Anterior cingulate cortex (tissue), 58 donors: ENCODE measurements at places on chromosomes 6 and 20.

DNA sequence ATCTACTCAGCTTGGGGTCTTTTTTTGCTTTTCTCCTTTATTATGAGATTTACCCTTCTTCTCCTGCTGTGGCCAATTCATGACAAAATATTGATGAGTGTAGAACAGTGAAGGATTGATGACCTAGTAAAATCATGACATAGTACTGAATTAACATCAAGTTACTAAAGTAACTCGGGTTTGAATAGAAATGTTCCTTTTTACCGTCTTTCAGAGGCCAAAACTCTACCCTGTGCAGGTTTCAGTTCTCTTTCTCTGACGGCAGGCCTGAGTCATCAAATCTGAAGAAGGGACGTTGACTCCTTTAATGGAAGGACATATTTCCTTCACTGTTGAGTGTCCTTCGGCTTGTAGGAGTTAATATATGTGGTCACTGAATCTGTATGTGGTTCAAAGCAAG, 80.7 kb downstream of the RREB1 start:
- DNase-seq: no peak

GRCh38 chr6:6915219-6915618, 192.5 kb upstream of the RREB1 start:
- no peak for DNase-seq

DNA sequence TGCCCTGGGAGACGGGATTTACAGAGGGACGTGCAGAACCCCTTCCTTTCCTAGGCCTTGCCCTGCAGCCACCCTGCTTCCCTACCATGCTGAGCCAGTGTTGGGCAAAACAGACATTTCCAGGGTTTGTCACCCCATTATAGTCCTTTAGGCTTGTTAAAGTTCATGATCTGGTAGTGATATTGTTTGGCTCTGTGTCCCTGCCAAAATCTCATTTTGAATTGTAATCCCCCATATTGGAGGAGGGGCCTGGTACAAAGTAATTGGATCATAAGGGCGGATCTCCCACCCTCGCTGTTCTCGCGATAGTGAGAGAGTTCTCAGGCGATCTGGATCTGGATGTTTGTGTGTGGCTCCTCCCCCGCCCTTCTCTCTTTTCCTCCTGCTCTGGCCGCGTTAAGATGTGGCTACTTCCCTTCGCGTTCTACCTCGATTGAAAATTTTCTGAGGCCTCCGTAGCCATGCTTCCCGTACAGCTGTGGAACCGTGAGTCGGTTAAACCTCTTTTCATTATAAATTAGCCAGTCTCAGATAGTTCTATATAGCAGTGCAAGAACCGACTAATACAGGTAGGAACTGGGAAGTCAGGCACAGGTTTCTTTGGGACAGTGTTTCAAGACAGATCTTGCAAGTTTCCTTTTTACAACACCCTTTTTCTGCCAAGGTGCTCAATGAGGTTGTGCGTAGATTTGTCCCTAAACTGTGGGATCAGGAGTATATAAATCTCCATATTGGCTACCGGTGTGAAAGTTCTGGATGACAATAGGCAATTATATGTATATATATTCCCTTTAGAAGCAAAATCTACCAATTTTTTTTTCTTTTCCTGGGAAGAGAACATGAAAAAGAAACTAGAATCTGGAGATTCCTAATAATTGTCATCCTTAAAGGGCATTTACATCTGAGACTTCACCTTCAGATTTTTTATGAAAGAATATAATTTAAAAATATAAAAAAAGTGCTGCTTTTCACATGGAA, 152.1 kb downstream of the SAMD5 start:
- DNase-seq: no peak

- DNase-seq: no peak
These were observed 108.5 kb upstream of the MAP7 start for GRCh38 chr6:136658711-136659110.

- DNase-seq: no peak
These were observed 24.3 kb upstream of the FANCE start for GRCh38 chr6:35427851-35428321.

DNA sequence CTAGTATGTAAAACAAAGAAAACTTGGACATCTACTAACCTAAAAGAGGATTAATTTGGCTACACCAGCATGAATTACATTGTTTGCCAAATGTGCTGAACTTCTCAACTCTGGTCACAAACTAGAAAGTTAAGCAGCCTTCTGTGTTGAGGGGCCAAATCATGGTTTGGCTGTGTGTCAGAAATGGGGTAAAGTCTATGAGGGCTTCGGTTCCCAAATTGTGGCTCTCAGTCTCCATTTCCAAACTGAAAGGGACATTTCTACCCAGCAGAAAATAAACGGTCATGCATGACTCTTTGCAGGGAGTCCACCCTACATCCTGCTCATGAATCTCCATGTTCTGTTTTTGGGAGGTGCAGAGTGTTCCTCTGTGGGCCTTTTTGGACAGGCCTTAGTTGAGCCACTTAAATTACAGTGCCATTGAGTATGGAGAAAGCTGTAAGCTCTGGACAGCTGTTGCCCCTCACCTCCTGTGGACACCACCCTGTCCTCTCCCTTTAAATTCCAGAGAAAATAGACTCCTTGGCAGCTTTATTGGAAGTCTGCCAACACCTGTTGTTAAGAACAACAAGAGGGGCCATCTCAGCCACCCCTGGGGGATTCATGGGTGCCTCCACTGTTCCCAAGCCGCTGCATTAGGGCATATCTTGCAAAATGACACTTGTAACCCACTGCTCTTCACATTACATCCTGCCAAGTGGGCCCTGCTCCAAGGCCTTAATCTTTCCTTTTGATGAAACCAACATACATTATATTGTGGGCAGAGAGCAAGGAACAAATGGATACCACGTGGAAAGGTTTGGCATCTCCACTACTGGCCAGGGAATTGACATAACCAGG, 27.5 kb upstream of the SNRPC start:
- DNase-seq: no peak

DNA sequence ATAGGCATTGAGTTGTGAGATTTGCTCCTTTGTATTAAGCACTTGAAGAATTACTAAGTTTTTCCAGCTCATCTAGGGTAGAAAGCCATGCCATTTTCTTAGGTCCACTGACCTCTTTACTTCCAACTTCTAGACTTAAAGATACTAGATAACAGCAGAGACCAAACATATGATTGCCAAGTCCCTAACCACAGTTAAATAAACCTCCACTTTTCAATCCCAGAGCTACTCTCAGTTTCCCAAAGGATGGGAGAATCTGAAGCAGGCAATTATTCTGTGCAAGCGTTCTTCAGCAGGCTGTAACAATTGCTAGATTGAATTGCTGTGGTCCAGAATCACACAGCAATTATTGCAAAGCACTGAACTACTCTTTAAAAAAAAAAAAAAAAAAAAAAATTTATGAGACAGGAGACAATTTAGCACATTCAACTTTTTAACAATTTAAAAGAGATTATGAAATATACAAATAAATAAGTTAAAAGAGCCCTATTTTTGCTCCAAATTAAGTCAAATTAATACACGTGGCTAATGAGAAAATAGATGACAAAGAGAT, 104.0 kb upstream of the PRSS16 start:
- DNase-seq: no peak

GRCh38 chr6:116139917-116140316, 14.0 kb upstream of the COL10A1 start:
- DNase-seq: no peak

DNA sequence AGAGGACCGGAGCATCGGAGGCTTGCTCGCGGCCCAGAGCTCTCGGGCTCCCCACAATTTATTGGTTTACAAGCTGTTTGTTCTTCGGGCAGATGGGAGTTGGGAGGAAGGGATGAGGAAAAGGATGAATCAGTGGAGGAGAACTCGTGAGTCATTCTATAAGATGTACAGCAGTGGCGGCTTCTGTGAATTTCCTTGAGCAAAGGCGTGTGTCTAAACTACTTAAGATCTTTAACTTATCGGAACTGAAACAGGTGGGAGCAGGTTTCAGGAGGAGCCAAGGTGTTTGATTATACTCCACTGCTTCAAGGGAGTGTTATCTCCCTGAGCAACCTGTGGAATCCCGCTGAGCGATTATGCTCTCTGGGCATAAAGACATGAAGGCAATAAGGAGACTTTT, 50.5 kb upstream of the IBTK start:
- DNase-seq: no peak

- DNase-seq: no peak
These were observed 21.8 kb upstream of the MROH8 start for GRCh38 chr20:37200926-37201826.

- no peak for DNase-seq
These were observed 35.0 kb downstream of the LRRC1 start for GRCh38 chr6:53829698-53830221.

- DNase-seq: no peak
These were observed 7.2 kb upstream of the SDCBP2 start for GRCh38 chr20:1335961-1336698.

GRCh38 chr6:77674211-77674610, 21.4 kb downstream of the MEI4 start:
- no peak for DNase-seq

DNA sequence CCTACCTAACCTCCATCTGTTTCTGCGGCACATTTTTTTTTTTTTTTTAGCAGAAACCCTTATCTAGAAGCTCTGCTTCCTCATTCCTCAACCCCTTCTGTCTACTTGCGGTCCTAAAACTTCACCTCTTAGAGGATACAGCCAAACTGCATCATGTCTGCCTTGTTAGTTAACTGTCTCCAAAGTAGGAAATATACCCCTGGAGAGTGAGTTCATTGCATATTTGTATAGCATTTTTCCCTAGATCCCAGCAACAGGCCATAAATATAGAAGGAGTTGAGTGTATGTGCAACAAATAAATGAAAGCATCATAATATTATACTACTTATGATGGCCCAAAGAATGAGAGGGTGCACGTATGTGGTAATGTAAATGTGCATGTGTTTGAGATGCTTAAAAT, 1288.6 kb upstream of the GJE1 start:
- DNase-seq: no peak

DNA sequence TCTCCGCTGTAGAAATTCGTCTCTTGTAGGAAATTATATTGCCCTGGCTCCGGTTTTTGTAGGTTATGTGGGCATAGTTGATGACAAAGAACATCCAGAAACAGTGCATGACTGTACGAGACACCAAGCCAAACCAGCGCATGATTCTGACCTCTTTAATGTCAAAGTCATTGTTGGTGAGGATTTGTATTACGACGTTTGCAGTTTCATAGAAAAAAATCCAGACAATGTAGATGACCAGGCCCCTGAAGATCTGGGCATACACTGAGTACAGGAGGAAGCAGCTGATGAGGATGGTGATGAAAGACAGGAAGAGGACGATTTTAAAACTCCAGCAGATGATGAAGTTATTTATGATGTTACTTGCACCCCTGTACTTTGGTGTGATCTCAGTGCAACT, 39.1 kb upstream of the TBC1D22B start:
- no peak for DNase-seq

- no peak for DNase-seq
These were observed 108.8 kb downstream of the TIAM2 start for GRCh38 chr6:155103816-155104366.

- DNase-seq: no peak
These were observed 154.8 kb upstream of the SLC35B3 start for GRCh38 chr6:8589941-8590729.

DNA sequence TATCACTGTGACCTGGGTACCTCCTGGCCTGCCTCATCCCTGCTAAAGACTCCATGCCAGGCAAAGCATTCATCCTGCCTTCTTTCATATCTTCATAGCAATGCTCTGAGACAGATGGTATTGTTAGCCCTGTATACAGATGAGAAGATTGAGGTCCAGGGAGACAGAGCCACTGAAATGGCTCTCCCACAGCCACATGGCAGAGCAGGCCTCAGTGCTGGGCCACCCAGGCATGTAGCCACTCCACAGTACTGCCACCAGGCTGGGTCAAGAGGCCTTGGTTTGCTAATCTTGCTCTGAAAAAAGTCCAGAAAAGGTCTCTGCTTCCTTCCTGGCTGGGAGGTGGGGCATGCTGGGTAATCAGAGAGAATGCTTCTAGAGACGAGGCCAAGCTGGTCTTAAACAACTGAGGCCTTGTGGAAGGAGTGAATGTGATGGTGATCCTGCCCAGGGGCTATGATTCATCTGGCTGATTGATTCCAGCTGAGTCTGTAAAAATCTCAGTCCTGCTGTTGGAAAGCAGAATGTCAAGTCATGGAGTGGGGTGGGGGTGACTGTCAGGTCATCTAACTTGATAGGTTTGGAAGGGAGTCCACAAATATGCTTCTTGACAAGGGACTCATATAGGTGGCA, 29.8 kb downstream of the HM13 start:
- no peak for DNase-seq

DNA sequence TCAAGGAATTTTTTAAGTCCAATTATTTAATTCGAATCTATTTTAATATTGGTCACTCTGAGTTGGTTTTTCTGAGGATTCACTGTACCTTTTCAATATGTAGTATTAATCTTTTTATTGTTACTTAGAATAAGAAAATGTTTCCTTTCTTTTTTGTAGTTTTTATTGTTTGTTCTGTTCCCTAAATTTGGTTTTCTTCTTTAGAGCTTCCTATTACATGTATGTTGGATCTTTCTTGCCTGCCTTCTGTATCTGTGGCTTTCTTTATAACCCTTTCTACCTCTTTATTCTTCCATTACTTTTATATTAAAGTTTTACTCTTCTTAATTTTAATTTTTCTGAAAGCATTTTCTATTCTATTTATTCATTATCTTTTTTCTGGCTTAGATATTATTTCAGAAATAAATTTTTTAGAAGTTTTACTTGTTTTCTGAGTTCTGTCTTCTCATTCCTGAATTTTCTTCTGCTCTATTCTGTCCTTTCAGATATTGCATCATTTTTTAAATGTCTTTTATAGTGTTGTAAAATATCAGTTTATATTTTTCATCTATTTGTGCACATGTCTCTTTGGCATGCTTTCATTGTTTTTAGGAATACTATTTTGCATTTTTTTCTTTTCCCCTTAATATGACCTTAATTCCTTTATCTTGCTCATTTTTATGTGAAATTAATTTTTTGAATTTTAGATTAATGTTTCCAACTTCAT, 33.6 kb upstream of the UST start:
- DNase-seq: no peak

DNA sequence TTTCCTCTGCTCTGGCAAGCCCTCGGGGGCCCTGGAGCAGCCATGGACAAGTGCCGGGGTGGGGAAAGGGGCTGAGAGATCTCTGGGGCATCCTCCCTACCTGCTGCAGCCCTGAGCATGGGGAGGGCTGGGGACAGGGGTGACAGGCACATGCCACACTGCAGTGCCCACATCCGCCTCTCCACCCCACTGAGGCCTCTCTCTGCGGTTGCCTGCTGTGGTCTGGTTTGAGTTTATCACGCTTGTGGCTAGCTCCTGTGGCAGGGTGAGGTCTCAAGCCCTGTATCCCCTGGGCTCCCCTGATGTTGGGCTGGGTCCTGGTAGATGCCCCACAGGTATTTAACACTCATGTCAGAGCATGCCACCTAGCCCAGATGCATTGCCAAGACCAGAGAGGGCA, 52.9 kb upstream of the MLN start:
- no peak for DNase-seq

GRCh38 chr20:46308258-46309157, at the start of gene CDH22:
Gene CDH22, minus strand, starts transcription at chr20:46308498. Its CDS starts 57,204 bp downstream, at chr20:46251294.
- DNase-seq: peak; percentile 39
